ENCODE measurements at places on chromosomes 12 and 14. TPM values are rescaled to one million over a fixed set of nuclear protein-coding genes. Genes with fewer than 3 reads are reported as not detected.

DNA sequence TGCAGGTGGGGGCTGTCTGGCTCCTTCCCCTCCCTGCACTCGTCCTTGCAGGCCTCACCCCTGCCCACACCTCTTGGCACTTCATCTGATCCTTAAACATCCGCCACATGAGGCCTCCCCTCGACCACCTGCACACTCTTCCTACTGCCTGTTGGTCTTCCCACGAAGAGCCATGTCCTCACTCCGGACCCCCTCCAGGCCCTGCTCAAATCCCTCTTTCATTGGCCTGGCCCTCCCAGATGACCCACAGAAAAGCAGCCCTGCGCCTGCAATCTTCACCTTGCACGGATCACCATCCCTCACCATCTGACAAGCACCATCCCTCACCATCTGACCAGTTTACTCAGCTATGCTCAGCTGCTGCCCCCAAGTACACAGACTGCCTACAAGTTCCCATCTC lies 193.6 kb downstream of the BCL11B start:
- DNase-seq = no peak

GRCh38 chr12:29167445-29167844 lies 18.4 kb downstream of the FAR2 start:
- no peak for DNase-seq

DNA sequence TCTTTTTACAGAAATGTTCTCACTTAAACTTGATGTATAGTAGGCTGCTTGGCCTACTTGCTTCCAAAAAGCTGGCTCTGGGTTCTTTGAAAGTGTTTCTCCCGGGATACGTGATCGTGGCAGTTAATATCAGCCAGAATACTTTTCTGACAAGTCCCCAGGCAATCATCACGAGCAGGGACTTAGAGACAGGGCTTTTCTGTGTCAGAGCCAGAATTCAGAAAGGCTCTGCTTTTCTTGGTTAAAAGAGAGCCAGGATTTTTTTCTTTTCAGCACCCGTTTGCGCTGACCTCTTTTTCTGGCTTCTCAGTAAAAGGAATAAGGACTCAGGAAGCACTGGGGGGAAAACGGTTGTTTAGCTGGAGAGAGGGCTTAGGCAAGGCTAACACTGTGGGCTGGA lies 57.8 kb upstream of the ARHGAP5 start:
- DNase-seq = no peak

DNA sequence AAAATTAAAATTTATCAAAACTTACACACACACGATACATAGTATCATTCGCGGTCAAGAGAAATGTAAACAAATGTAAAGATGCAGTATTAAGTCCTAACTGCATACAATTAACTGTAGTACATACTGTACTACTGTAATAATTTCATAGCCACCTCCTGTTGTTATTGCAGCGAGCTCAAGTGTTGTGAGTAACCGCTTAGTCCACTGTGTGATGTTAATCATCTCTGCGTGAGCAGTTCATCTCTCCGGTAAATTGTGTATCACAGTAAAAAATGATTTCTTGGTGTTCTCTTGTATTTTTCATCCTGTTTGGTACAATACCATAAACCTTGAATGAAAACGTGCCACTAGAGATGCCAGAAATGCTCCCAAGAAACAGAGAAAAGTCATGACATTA lies 6.5 kb downstream of the EPS8 start:
- DNase-seq = no peak

DNA sequence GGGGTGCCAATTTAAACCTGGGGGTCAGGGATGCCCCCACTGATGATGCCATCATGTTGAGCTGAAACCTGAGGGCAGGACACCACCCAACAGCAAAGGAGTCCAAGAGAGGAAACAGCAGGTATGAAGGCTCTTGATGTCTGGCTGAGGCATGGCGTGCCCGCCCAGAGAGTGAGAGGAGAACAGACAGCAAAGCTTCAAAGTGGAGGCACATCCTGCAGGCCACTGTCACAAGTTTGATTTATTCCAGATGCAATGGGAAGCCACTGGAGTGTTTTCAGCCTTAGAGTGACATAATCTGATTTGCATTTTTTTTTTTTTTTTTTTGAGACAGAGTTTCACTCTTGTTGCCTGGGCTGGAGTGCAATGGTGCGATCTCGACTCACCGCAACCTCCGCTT lies 34.8 kb downstream of the IRF2BPL start:
- DNase-seq = no peak

DNA sequence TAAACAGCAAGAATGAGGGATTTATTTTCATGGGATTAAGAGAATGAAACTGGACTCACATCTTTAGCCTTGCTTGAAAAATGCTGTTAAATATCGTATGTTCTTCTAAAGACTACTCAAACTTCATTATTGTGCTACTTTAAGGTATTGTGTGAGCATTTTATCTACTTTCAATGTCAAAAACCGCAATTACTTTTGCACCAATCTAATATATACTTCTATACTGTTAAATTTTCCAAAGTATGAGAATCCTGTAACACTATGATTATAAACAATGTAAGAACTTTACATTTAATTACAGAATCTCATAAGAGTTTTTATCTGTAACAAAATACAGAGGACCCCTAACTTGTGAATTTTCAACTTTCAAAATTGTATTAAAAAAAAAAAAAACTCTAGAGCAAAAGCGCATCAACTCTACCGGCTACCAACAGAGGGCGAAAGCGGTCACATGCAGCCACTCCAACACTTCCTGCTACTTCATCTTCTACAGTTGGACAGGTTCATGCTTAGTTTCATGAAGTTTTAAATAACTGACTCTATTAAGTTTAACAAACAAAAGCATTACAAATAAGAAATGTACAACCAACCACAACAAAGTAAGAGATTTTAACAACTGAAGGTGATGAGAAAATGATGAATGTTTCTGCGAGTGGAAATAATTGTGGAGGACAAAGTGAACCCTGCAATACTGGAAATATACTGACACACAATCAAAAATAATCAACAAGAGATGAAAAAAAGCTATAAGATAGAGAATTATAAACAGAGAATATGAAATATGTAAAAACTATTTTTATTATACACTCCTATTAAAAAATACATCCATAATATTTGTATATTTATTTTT lies 210.9 kb downstream of the MED13L start:
- no peak for DNase-seq

GRCh38 chr14:71060825-71061455 lies 153.7 kb downstream of the PCNX1 start:
- no peak for DNase-seq

- no peak for DNase-seq
These were observed 11.5 kb downstream of the GNS start for GRCh38 chr12:64747695-64748094.

Gene ANO2
- 7.0 TPM for total RNA-seq

Gene KRT73
- total RNA-seq = not detected

Gene KRT78
- total RNA-seq = 1.9 TPM

Gene FOXN4
- not detected for total RNA-seq

Gene HNF1A
- total RNA-seq = not detected

Gene PCNX1
- 82.7 TPM for total RNA-seq

Data from omental fat pad (tissue), 4 donors.